ENCODE measurements at places on chromosomes 2 and 18. TPM values are rescaled to one million over a fixed set of nuclear protein-coding genes. Genes with fewer than 3 reads are reported as not detected.

- no peak for DNase-seq
These were observed 14.6 kb upstream of the TNS1 start for GRCh38 chr2:218017211-218018053.

GRCh38 chr2:100893392-100894104, 73.6 kb downstream of the NPAS2 start:
- no peak for DNase-seq

The GPR75 gene
- 5.4 TPM for total RNA-seq

The FLACC1 gene
- total RNA-seq: 7.1 TPM

The SNORC gene
- 12.3 TPM for total RNA-seq

The DSG1 gene
- 0.61 TPM for total RNA-seq

The OTOS gene
- total RNA-seq: not detected
